ENCODE measurements at places on chromosomes 1 and 21.

- DNase-seq: no peak
Observed at GRCh38 chr1:31249854-31250253, 10.2 kb upstream of the NKAIN1 start.

GRCh38 chr1:175591083-175591743 is 152.2 kb downstream of the TNR start:
- DNase-seq: no peak

DNA sequence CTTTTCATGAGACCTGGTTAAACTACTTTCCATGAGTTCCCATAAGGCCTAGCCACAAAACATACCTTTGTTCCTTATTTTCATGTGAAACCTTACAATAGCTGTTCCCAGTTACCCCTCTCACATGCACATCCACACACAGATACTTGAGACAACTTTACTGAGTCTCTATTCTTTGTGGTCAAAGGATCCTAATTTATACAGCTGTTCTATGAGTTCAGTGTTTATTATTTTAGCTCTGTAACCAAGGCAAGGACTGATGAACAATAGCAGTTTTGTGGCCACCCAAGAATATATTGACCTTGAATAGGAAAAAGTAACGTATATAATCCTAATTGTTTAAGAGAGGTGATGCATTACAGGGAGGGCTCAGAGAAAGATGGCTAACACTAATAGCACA is 160.5 kb upstream of the CACYBP start:
- DNase-seq: no peak

- no peak for DNase-seq
Observed at GRCh38 chr1:113811156-113811887, 954 bp downstream of the RSBN1 start.

GRCh38 chr21:44282370-44282769 is 3.3 kb upstream of the AIRE start:
- DNase-seq: no peak

DNA sequence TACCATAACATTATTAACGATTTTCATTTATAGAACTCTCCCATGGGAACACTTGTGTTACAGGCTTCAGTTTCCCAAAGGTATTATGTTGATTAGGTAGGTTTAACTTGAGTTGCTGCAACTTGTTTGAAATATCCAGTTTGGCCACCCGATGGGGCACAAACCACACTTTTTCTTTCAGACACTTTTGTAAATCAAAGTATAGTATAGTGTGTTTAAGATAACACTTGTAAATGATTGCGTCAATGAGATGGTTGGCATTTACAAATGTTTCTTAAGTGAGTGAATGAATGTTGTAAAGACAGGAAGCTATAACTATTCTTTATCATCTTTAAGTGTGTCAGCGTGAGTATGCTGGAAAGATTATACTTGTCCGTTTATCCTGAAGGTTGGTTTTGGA is 4.3 kb downstream of the XPR1 start:
- no peak for DNase-seq

DNA sequence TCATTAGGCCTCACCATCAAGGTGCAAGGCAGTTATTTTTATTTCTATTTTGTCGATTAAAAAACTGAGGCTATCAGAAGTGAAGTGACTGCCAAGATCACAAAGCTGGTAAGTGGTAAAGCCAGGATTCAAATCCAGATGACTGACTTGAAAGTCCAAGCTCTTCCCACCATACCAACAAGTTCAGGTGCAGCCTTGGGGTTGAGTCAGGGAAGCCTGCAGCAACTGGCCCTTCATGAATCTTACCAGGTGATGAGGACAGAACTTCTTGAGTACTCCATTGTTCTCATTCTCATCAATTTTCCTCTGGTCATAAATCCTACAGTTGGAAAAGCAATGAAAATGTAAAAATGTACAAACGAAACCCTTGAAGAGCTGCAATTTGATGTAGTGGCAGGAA is 20.2 kb downstream of the PEA15 start:
- no peak for DNase-seq

GRCh38 chr21:16587681-16588375 is 858.0 kb downstream of the USP25 start:
- DNase-seq: peak; percentile 64

DNA sequence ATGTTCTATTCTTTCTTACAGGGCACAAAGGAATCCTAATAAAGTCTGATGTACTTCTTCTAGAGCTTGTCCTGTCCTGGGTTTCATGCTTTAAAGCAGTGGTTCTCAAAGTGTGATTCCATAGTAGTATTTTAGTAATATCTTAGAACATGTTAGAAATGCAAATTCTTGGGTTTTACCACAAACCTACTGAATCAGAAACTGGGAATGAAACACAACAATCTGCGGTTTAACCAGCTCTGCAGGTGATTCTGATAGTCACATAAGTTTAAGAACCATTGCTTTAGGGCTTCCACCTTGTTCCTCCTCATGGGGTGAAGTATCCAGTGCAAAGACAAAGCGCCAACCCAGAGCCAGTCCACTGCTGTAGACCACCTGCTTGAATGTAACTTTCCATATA is 41.1 kb downstream of the NGF start:
- no peak for DNase-seq
